COR-L47 (cell line): ENCODE measurements at places on chromosomes 2 and 18.

GRCh38 chr2:218964041-218964771 lies 4.7 kb downstream of the CDK5R2 start:
- DNase-seq = peak; percentile 48

DNA sequence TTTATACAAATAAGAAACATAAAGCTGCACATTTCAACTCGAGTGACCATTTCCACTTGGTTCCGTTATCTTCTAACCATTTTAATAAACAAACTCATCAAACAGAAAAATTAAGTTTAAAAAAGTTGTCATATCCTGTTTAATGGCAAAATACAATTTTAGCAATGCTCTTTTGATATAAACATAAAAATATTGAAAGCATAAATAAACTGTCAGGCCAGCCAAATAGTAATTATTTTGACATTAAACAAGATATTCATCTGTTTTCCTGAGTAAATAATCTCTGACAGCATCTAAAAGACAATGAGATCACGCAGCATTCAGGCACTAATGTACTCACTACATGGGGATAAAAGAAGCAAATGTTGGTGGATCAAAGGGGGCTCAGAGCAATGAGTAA lies 145.3 kb upstream of the ATP5MC3 start:
- no peak for DNase-seq

GRCh38 chr2:23107327-23107941 lies 277.5 kb upstream of the KLHL29 start:
- no peak for DNase-seq

GRCh38 chr2:238287737-238288649 lies at the start of gene PER2:
Gene PER2 (minus strand): TSS chr2:238288610. CDS start chr2:238277936, 10,674 bp downstream.
- DNase-seq = no peak

- DNase-seq = no peak
Measured at GRCh38 chr18:78352910-78353309, 626.7 kb upstream of the SALL3 start.

DNA sequence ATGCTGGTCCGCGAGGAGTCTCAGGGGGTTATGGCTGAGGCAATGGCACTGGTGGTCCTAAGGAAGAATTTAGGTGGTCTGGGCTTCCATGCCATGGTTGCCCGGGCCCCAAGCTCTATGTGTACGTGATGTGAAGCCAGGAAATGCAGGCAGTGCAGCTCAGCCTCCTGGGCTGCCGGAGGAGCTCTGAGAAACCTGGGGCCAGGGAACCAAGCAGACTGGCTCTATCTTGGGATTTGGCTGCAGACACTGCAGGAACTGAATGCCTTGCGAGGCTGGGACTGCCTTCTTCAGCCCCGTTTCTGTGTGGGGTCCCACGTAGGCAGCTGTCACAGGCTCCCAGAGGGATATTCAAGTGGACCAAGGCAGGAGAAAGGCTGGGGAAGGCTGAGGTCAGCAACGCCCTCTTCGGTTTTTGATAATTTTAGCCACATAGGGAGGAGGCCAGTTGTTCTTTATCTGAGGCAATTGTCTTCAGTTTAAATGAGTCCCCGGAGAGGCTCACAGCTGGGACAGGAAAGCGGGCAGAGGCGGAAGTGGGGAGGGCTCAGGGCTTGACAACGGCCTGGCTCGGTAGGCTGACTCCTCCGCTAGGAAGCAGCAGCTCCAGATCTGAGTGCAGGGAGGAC lies 77.7 kb downstream of the RHOB start:
- no peak for DNase-seq

GRCh38 chr2:76193089-76193488 lies 482.4 kb upstream of the GCFC2 start:
- DNase-seq = no peak

- no peak for DNase-seq
Measured at GRCh38 chr18:63292831-63293683, 26.5 kb downstream of the BCL2 start.
